ENCODE measurements at places on chromosomes 16 and 17. TPM values are rescaled to one million over a fixed set of nuclear protein-coding genes. Genes with fewer than 3 reads are reported as not detected.

The RMI2 gene
- 9.0 TPM for total RNA-seq

The FNDC8 gene
- not detected for total RNA-seq

The MRPS23 gene
- 9.9 TPM for total RNA-seq

GRCh38 chr17:67759355-67760171, 41.8 kb downstream of the NOL11 start:
- no peak for DNase-seq

- DNase-seq: no peak
These were observed 31.9 kb downstream of the RANBP10 start for GRCh38 chr16:67774457-67774853.

DNA sequence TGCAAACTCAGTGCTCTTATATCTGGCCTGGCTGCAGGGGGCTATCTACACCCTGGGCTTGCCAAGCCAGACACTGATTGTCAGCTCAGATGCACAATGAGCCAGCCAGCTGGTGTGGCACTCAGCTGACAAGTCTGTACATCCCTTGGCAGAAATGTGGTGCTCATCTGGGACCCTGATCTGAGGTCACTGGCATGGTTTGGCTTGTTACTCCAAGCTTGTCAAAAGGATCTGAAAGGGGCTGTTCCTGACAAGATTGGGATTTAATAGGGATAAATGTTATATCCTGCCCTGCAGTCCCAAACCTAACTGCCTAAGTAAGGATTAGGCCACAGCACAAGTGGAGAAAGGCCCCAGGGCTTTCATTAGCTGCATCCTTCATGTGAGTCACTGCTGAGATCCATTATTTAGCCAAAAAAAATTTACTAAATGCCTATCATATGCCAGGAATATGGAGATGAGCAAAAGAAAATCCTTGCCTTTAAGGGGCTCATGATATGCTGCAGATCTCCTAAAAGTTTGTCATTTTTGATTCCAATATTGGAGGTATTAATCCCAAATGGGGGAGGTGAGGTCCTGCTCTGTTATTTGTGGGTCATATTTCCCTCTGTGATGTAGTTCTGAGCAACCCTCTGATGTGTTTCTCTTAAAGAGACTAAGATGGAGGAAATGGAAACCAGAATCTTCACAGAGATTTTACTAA, 6.3 kb downstream of the SLC6A2 start:
- DNase-seq: no peak
